ENCODE measurements at places on chromosomes 1 and 21. TPM values are rescaled to one million over a fixed set of nuclear protein-coding genes. Genes with fewer than 3 reads are reported as not detected.
A peak's percentile ranks its signal among the peaks of the same experiment; 100 is the strongest.

Gene RIPPLY3
- 0.21 TPM for total RNA-seq

DNA sequence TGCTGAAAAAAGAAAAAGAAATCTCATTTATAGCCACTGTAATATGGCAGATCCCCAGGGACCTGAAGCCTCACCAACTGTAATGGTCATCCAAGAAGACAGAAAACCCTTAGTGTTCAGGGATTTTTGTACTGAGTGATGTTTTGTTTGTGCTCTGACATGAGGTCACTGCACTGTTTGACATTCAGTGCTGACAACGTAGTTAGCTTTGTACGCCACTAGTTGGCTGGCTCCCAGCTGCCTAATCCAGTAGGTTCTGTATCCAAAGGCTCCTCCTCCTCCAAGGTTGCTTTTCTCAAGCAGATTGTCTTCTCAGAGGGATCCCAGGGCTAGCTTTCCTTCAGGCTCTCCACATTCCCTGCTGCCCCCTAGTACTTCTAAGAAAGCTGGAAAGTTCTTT, 9.5 kb upstream of the YRDC start:
- DNase-seq: no peak

Gene INSRR
- 0.08 TPM for total RNA-seq

DNA sequence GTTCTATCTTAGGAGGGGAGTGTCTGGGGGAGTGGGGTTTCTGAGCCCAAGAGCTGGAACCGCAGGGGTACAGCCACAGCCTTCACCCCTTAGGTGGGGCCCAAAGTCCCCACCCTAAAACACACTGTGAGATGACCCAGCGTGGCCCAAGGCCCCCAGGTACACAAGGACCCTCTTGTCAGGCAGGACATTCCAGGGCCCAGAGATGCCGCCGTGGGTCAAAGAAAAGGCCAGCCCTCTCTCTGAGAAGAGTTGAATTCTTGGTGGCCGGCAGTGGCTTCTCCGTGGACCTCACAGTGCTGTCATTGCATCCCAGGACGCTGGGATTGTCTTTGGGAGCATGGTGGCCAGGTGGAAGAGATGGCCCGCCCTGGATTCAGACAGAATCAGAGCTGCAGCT, 176.3 kb upstream of the C1orf174 start:
- no peak for DNase-seq

DNA sequence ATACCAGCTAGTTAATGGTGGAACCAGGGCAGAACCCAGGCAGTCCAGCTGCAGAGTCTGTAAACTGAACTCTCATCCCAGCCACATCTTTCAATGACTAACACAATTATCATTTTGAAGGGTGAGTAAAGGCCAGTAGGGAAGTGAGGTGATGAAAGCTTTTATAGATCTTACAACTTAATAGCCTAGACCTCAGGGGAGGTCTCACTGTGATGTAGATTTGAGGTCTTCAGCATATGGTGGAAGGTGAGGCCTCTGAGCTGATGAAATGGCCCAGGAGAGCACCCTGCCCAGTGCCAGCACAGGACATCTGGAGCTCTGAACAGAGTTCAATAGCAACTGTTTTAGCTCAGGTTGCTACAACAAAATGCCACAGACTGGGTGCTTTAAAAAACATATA, 44.8 kb upstream of the POU2F1 start:
- no peak for DNase-seq

GRCh38 chr1:228691926-228692325, 43.4 kb upstream of the RHOU start:
- DNase-seq: no peak

Gene DMRTA2
- total RNA-seq: not detected

DNA sequence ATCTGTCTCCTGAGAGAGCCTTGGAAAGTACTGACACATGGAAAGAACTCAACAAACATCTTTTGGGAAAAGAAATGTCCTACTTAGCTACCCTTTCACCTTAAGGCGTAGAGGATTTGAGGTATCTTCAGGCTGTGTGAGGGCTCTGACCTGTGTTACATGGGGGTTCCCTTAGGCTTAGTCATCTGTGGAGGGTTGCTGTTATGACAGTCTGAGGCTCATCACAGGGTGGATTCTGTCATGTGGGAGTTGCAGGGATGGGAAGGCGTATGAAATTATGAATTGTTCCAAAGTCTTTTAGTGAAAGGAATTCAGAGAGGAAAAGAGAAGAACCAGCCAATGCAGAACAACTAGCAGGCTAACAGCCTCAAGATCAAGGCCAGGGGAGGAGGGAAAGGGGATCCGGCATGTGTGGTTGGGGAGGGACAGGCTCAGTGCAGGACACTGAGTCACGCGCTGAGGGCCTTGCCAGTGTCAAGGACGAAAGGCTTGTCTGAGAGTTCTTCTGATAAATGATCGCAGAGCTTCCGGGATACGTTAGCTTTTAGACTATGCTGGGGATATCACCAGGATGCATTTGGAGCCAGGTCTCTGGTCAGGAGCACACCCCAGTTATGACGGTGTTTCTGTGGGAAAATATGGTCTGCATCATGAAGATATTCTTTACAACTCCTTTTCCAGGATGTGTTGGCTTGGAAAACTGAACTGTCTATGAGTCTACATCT, 24.6 kb upstream of the PLA2G2C start:
- DNase-seq: no peak

Gene GBP1
- 26.3 TPM for total RNA-seq

- DNase-seq: peak; percentile 76
Measured at GRCh38 chr1:30038134-30039025, 685.0 kb downstream of the MATN1 start.

DNA sequence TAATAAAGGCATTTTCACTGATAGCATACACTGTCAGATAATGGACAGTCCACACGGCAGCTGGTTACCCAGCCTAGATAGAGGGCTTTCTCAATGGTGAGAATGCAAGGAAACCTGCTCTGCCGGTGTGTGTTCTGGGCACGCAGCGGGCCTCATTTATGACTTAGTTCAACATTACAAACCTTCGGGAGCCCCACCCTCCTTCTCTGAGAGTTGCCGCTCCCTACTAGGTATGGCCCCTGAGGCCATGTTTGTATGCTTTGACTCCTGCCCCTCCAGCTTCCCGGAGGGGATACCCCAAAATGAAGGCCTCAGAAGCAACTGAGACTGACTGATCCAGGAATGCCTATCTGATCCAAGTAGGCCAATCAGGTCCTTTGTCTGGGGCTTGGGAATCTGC, 17.2 kb upstream of the FABP3 start:
- DNase-seq: no peak

Gene PODN
- total RNA-seq: 6.5 TPM

Gene DCLRE1B
- total RNA-seq: 10.0 TPM

GRCh38 chr1:208420696-208421095, 176.5 kb upstream of the PLXNA2 start:
- DNase-seq: no peak

DNA sequence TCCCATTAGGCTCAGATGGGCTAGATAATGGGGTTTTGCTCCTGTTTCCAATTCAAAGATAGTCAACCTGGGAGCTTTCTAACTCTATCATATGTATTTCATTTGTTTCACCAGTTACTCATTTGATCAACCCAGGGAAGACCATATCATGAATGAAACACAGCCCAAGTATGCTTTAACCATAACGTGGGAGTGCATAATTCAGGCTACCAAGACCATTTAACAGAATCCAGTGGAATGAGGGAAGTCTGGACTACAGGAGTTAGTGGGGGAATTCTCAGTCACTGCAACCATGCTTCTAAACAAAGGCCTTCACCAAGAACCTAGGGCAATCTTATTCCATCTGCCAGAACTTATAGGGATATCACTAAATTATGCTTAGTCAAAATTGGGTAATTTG, 15.0 kb upstream of the SLC16A1 start:
- DNase-seq: no peak

Gene RGS1
- not detected for total RNA-seq

DNA sequence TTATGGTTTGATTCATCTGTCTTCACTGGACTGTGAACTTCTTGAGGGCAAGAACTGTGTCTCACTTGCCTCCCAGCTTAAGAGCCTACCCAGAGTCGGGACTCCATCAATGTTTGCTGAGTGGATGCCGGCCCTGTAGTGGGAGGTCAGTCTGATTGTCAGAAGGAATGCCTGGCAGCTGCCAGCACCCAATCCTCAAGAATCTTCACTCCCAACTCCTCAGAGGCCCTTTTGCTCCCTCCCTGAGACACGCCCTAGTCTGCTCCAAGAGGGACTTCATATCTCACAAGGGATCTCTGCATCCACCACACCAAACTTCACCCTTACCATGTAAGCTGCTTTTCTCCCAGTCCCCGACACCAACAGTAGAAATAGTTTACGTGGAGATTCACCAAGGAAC, 15.2 kb upstream of the KDM4A start:
- no peak for DNase-seq

DNA sequence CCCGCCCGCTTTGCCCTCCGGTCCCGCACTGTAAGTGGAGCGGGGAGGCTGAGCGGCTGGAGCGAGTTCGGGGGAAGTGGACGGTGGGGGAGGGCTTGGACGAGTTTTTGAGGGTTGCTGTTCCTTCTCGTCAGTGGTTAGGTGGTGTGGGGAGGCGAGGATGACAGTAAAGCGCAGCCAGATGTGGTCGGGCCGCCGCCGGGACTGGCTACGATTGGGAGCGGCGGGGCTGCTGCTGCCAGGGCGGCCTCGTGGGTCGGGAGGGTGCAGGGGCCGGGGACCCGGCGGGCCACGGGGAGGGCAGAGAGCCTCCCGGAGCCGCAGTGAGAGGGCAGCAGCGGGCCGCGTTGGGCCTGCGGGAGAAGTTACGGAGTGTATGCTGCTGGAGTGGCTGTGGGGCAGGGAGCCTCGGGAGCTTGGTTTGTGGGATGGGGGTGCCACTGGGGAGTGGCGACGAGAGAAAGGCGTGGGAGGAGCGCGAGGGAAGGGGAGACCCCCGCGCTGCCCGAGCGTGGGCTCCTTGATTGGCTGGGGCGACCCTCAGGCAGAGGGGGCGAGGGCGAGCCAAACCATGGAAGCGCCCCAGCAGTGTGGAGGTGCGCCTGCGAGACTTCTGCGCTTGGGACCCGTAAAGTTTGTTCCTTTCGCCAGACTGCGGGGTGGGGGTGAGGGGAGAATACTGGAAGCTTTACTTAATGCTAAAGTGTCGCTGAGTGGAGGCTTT, 2.1 kb downstream of the ADGRL2 start:
- peak; percentile 90 for DNase-seq

GRCh38 chr1:21293537-21294265, 3.4 kb upstream of the ECE1 start:
- DNase-seq: no peak

DNA sequence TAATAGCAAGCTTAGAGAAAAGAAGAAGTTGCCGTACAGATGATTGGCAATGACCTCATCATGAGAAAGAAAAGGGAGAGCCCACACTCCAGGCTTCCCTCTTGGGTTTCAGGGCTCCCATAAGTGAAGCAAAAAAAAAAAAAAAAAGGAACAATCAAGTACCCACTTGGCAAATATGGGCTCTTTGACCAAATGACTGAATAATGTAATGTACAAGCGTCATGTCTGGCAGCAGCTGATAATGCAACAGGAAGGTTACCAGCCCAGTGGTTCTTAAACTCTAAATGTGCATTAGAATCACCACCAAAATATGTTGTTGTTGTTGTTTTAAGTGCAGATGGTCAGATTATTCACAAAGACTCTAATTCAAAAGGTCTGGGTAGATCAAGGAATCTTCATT, 13.5 kb downstream of the TNFSF4 start:
- DNase-seq: no peak

Gene GSTM1
- total RNA-seq: 6.4 TPM

Gene OR2L5
- total RNA-seq: not detected

Gene SAMD13
- 0.81 TPM for total RNA-seq

Gene BTF3L4
- total RNA-seq: 61.0 TPM

Gene AQP10
- not detected for total RNA-seq

DNA sequence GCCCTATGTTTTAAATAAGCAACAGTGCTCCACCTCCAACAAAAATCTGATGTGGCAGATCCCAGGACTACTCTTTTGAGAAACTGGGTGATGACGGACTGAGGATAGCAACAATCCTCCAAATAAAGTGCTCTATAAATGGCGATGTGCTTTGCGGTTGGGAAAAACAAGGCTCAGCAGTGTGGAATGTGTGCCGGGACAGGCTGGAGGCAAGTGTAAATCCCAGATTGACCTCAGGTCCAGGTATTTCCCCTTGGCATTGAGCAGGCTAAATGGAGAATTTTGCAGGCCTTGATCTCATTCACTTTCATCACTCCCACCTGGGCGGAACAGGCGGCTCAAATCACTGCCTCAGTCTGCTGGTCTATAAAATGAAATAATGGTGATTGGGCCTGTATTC, 35.1 kb downstream of the LRRC42 start:
- DNase-seq: no peak

Gene NMNAT2
- 2.2 TPM for total RNA-seq

Gene ARMH1
- 2.7 TPM for total RNA-seq

DNA sequence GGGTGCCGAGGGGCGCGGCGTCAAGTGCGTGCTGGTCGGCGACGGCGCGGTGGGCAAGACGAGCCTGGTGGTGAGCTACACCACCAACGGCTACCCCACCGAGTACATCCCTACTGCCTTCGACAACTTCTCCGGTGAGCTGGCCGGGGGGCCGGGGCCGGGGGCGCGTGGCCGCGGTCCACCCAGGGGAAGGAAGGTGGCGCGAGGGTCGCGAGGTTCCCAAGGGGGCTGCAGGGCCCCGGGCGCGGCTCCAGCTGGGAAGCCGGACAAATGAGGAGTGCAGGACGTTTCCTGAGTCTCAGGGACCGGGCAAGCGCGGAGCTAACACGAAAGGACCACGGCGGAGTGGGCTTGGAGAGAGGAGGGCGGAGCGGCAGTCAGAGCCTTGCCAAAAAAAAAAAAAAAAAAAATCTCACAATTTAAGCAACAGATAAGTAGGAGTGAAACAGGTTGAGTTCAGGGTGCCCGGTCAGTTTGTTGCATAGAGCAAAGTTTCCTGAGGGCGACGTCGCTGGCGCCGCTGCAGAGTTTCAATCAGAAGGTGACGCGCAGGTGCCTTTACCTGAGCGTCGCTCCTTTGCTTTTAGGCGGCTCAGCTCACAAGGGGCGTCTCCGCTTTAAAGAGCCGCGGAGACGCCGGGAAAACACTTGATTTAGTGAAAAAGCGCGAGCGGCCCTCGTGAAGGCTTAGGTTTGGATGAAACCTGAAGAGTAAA, 750 bp downstream of the RHOU start:
- DNase-seq: no peak

DNA sequence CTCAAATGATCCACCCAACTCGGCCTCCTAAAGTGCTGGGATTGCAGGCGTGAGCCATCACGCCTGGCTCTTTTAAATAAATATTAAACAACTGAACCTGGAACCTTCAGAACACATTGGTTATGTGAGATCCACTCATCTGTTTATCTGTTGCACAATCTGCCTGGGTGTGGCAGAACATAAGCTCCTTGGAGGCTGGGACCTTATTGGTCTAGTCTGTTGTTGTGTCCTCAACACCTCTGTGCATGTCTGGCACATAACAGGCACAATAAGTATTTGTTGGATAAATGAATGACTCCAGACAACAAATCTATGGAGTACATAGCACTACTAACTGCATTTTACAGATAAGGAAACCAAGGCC, 4.1 kb upstream of the NBL1 start:
- DNase-seq: no peak

Gene ZCCHC17
- total RNA-seq: 30.7 TPM

DNA sequence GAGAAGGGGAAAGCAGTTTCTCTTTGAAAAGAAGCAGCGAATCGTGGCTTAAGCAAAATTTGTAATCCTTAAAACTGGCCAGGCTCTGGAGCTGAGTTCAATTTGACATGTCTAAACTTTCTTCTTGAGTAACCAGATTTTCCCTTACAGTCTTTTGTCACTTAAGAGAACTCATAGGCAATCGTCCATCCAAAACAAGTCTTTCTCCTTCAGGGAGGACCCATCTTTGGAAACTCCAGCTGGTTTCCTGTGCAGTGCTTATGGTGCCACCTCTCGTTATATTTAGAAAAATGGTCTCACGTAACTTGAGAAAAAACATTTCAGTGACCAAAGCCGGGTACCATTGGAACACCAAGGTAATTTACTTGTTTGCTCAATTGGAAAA, 1.8 kb upstream of the PTTG1IP start:
- DNase-seq: no peak

Gene TBX19
- 3.5 TPM for total RNA-seq

Gene SRGAP2B
- 44.7 TPM for total RNA-seq
